ENCODE measurements at places on chromosomes 4 and X.

DNA sequence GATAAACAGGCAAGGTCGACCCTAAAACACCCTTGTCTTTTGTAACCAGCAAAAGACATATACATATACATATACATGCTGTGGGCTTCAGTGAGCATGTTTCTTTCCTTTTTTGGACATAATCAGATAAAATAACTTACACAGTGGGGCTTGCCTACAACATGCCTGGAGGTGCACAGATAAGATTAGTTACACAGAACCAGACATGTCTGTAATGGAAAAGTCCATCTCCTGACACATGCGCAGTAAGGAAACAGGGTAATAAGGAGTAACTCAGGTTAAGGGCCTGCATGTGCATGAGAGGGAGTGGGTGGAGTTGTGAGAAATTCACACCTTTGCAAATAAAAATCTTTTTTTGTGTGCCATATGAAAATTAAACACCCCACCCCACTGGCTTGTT is 3.4 kb downstream of the UGT2A1 start:
- H3K27ac ChIP-seq, result no peak overlapping the region
- H3K27me3 ChIP-seq, result no peaks in the 10 kb centered on the region
- H3K36me3 ChIP-seq, result no peaks in the 10 kb centered on the region
- H3K4me3 ChIP-seq, result no peak overlapping the region
- DNase-seq, result no peak
- H3K4me1 ChIP-seq, result no peaks in the 10 kb centered on the region

DNA sequence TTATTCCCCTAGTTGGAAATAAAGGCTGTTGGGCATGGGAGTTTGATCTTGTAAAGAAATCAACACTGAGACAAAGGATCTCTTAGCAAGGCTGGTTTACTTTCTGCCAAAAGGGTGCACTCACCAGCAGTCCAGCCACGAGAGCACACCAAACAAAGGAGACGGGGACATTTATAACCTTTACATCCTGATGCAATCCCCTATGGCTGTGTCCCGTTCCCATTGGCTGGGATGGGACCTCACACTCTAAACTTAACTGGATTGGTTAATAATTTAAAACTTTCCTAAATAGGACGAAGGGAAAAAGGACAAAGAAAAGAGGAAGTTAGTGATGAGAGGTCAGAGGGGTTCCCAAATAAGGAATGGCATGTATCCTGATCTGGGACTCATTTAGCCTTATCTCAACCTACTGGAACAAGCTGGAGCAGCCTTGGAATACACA is 17.9 kb downstream of the METAP1 start:
- H3K27ac ChIP-seq, result no peak overlapping the region
- no peak for DNase-seq
- H3K27me3 ChIP-seq, result no peaks in the 10 kb centered on the region

- DNase-seq, result no peak
- H3K4me3 ChIP-seq, result no peak overlapping the region
- no peak overlapping the region for H3K27ac ChIP-seq
- H3K4me1 ChIP-seq, result no peaks in the 10 kb centered on the region
- no peaks in the 10 kb centered on the region for H3K27me3 ChIP-seq
- no peaks in the 10 kb centered on the region for H3K36me3 ChIP-seq
Measured at GRCh38 chr4:148847544-148848255, 405.5 kb upstream of the NR3C2 start.

- no peak for DNase-seq
- no peak overlapping the region for H3K4me3 ChIP-seq
- no peak overlapping the region for H3K27ac ChIP-seq
- peaks cover 2% of the 10 kb centered on the region for H3K4me1 ChIP-seq
- no peaks in the 10 kb centered on the region for H3K36me3 ChIP-seq
- peaks cover 9% of the 10 kb centered on the region for H3K27me3 ChIP-seq
Measured at GRCh38 chr4:74674750-74675149, 119.6 kb downstream of the BTC start.

DNA sequence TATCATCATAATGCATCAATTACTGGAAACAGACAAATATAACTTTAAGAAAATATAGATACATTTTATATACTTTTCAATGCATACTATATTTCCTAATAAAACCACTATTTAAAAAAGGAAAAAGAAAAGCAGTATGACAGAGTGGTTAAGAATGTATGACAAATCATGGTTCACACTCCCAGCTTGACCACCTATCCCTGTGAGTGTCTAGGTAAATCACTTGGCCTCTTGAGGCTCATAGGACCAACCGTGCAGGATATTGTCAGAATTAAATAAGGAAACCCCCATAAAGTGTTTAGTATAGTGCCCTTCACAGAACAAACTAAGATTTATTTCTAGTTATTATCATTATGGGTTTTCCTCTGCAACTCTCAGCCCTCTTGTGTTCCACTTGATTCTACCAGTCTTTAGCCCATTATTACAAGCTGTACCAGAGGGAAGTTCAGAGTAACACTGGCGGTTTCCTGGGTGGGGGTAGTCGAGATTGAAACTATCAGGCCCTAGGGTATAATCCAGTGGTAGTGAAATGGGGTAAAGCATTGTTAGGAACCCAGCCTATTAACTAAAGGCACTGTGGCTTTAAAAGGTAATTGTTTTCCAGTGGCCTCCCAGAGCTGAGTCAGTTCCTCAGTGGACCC is 55.5 kb upstream of the PAK3 start:
- no peak for DNase-seq
- peaks cover 8% of the 10 kb centered on the region for H3K4me1 ChIP-seq
- no peaks in the 10 kb centered on the region for H3K27me3 ChIP-seq
- H3K27ac ChIP-seq, result no peak overlapping the region

GRCh38 chr4:54588404-54588803 is 69.4 kb upstream of the KIT start:
- H3K27ac ChIP-seq, result no peak overlapping the region
- H3K36me3 ChIP-seq, result no peaks in the 10 kb centered on the region
- peaks cover 4% of the 10 kb centered on the region for H3K27me3 ChIP-seq
- H3K4me3 ChIP-seq, result no peak overlapping the region

DNA sequence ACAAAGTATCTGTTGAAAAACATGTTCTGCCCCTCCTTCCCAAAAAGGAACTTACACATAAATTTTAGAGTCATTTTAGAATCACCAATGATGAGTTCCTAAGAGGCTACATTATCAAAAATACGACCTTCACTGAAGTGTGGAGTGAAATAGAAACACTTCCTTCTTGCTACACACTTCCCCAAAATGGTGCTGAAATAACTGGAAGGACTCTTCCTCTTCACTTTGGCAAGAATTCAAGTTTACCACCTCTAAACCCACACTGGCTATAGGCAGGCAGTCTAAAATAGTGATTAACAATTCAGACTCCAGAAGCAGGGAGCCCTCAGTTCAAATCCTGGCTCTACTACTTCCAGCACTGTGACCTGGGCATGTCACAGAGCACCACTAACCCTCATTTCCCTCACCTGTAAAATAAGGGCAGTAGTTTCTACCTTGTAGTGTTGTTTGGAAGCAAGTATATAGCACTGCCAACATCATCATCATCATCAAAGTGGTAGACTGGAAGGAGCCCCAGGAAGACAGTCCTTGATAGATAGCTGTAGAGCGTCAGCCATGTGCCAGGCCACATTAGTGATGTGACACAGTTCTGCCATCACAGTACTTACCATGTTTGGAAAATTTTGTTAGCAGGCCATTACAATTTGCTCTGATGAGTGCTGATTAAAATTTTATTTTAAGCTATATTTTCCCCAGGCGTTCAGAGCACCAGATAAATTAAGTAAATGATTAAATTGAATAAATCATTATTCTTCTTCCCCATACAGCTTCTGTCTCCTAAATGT is 103.3 kb downstream of the PARM1 start:
- no peaks in the 10 kb centered on the region for H3K4me1 ChIP-seq
- no peaks in the 10 kb centered on the region for H3K27me3 ChIP-seq
- H3K4me3 ChIP-seq, result no peak overlapping the region
- DNase-seq, result no peak
- no peak overlapping the region for H3K27ac ChIP-seq

DNA sequence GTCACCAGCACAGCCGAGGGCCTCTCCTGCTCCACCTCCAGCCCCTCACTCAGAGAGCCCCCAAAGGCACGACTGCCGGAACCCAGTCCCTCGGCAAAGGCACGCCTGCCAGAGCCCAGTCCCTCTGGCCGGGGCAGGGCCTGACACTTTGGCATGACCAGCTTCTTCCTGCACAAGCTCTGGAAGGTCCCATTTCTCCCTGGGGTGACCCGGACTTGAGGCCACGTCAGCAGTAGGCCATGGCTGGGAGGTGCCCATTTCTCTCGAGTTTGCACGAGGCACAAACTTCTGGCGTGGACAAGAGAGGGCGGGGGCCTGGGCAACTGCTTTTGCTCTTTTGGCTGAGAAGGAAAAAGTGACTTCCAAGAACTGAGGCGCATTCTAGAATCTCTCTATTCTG is 62.2 kb upstream of the GPR78 start:
- H3K4me3 ChIP-seq, result no peak overlapping the region
- H3K27ac ChIP-seq, result no peak overlapping the region
- no peaks in the 10 kb centered on the region for H3K36me3 ChIP-seq

DNA sequence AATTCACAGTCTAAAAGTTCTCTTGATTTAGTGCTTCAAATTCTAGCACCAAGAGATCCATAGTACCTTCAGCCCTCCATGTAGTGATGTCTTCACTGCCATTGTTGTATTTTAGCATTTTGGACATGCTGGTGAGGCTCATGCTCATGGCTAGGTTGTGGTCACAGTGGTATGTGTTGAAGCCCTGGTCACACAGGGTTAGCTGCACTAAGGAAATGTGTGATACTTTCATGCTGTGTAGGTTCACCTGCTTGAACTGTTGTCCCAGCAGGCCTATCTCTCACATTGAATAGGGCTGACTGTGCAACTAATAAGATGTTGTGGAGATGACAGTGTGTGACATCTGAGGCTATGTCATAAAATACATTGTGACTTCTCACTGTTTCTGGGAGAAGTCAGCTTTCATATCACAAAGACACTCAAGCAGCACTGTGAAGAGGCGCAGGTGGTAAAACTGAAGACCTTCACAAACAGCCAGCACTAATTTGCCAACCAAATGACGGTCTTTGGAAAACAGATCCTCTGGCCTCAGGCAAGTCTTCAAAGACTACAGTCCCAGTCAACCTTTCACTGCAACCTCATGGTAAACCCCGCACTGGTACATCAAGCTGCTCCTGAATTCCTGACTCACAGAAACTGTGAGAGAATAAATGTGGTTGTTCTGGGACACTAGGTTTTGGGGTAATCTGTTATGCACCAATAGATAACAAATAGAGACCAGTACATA is 17.4 kb upstream of the ADH4 start:
- no peaks in the 10 kb centered on the region for H3K4me1 ChIP-seq
- H3K36me3 ChIP-seq, result no peaks in the 10 kb centered on the region
- no peak overlapping the region for H3K27ac ChIP-seq
- no peak for DNase-seq
- no peak overlapping the region for H3K4me3 ChIP-seq
- no peaks in the 10 kb centered on the region for H3K27me3 ChIP-seq

- H3K4me1 ChIP-seq, result peaks cover 3% of the 10 kb centered on the region
- no peaks in the 10 kb centered on the region for H3K36me3 ChIP-seq
- no peak overlapping the region for H3K27ac ChIP-seq
- H3K4me3 ChIP-seq, result no peak overlapping the region
Measured at GRCh38 chr4:185597532-185598188, 62.4 kb upstream of the PDLIM3 start.

DNA sequence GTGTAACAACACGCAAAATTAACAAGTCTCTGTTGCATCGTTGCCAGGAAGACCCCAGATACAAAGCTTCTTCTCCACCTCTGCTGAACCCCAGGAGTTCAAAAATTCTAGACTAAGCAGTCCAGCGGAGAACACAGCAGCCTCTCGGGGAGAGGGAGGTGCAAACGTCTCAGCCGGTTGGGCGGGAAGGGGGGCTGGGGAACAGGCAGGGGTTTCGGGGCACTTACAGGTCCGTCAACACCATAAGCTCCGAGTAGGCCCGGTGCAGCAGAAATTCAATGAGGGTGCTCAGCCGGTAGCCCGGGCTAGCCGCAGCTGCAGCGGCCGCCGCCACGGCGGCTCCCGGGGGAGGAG is 394 bp downstream of the MED14 start:
- no peaks in the 10 kb centered on the region for H3K27me3 ChIP-seq
- peak overlapping the region; percentile 84 for H3K4me3 ChIP-seq
- peaks cover 6% of the 10 kb centered on the region for H3K36me3 ChIP-seq

DNA sequence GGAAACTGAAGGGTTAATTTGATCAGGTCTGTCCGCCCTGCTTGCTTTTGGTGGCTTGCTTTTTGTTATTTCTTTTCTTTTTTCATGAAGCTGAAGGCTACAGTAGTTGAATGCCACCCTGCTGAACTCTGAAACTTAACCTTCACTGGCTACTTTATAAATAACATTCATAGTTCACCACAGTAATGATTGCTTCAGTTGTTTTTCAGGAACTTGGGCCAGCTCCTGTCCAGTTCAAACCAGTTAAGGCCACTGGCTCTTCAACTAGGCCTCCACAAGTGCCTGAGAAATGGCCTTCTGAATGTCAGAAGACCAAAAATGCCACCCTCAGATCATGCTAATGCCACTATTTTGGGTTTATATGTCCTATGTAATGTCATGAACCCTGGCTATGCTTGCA is 7.7 kb upstream of the ASB9 start:
- no peaks in the 10 kb centered on the region for H3K36me3 ChIP-seq
- no peak overlapping the region for H3K4me3 ChIP-seq
- no peaks in the 10 kb centered on the region for H3K27me3 ChIP-seq

- no peak overlapping the region for H3K27ac ChIP-seq
- H3K36me3 ChIP-seq, result no peaks in the 10 kb centered on the region
- DNase-seq, result no peak
- H3K4me1 ChIP-seq, result no peaks in the 10 kb centered on the region
- H3K4me3 ChIP-seq, result no peak overlapping the region
Measured at GRCh38 chr4:623914-624566, 1.3 kb upstream of the PDE6B start.

- peaks cover 20% of the 10 kb centered on the region for H3K4me1 ChIP-seq
- peaks cover 3% of the 10 kb centered on the region for H3K36me3 ChIP-seq
- no peaks in the 10 kb centered on the region for H3K27me3 ChIP-seq
Measured at GRCh38 chr4:164011791-164012190, 517.3 kb downstream of the TMA16 start.

DNA sequence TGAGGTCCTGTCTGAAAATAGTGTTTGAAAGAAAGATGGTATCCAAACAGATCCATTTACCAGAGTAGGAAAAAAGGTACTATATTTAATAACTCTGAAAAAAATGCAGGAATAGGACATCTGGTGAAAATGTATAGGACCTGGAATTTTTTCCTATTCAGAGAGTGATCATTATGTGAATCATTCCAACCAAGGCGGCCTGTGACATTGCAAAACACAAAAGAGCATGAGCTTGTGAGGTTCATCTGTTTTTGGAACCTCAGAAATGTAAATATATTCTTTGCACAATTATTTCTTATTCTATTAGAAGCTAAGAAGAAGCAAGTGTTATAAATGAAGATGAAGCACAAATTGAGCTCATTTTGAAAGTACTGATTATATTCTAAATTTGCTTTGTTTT is 2.0 kb downstream of the C4orf51 start:
- H3K36me3 ChIP-seq, result no peaks in the 10 kb centered on the region
- no peak overlapping the region for H3K27ac ChIP-seq
- DNase-seq, result no peak
- peaks cover 14% of the 10 kb centered on the region for H3K27me3 ChIP-seq

GRCh38 chrX:42725196-42725595 is 52.8 kb downstream of the PPP1R2C start:
- H3K27ac ChIP-seq, result no peak overlapping the region
- H3K4me1 ChIP-seq, result no peaks in the 10 kb centered on the region
- H3K36me3 ChIP-seq, result no peaks in the 10 kb centered on the region
- DNase-seq, result no peak
- no peaks in the 10 kb centered on the region for H3K27me3 ChIP-seq
- no peak overlapping the region for H3K4me3 ChIP-seq

Data from activated CD4-positive, alpha-beta T cell treated with anti-CD3 and anti-CD28 coated beads for 36 hours (primary cell).